ENCODE measurements at places on chromosomes 13 and 19. TPM values are rescaled to one million over a fixed set of nuclear protein-coding genes. Genes with fewer than 3 reads are reported as not detected.

DNA sequence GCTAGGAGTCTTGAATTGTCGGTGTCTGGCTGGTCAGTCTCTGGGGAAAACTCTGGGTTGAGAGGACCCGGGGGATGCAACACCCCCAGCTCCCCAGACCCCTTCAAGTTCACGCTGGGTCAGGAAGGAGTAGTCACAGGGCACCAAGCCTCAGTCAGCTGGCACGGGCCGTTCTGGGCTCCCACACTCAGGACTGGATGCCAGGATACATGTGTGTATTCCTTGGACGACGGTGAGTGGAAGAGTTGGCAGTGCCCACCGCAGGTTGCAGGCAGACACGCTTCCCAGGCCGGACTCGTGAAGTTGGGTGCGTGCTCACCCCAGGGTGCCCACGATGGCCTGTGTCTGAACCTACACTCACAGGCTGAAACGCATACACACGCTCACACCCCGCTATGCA lies 5.5 kb downstream of the GADD45B start:
- peaks cover 4% of the 10 kb centered on the region for H3K36me3 ChIP-seq
- no peak overlapping the region for H3K27ac ChIP-seq
- no peak overlapping the region for H3K4me3 ChIP-seq
- no peaks in the 10 kb centered on the region for H3K27me3 ChIP-seq

- H3K4me1 ChIP-seq, result no peaks in the 10 kb centered on the region
- H3K27ac ChIP-seq, result no peak overlapping the region
- H3K36me3 ChIP-seq, result no peaks in the 10 kb centered on the region
- H3K4me3 ChIP-seq, result no peak overlapping the region
- H3K27me3 ChIP-seq, result no peaks in the 10 kb centered on the region
These were observed 556.3 kb downstream of the PCDH17 start for GRCh38 chr13:58187881-58188280.

DNA sequence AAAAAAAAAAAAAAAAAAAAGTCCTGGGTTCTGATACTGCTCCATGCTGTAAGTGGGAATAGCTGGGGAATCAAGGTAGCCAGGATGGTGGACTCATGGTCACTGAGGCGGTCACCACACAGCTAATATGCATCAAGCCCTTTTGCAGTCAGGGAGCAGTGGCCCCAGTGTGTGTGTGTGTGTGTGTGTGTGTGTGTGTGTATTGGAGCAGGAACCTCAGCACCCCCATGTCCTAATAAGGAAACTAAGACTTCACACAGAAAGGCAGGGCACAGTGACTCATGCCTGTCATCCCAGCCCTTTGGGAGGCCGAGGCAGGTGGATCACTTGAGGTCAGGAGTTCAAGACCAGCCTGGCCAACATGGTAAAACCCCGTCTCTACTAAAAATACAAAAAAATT lies 12.0 kb downstream of the B3GNT3 start:
- H3K36me3 ChIP-seq, result no peaks in the 10 kb centered on the region

The TMIGD2 gene
- total RNA-seq, result not detected

The IGSF23 gene
- not detected for total RNA-seq

GRCh38 chr13:88188986-88189385 lies 517.8 kb downstream of the SLITRK5 start:
- H3K4me3 ChIP-seq, result no peak overlapping the region
- no peak overlapping the region for H3K27ac ChIP-seq
- H3K36me3 ChIP-seq, result no peaks in the 10 kb centered on the region
- H3K27me3 ChIP-seq, result no peaks in the 10 kb centered on the region
- no peak for DNase-seq

- no peak overlapping the region for H3K4me3 ChIP-seq
- H3K27me3 ChIP-seq, result no peaks in the 10 kb centered on the region
- no peak for DNase-seq
- H3K36me3 ChIP-seq, result no peaks in the 10 kb centered on the region
- peaks cover 78% of the 10 kb centered on the region for H3K4me1 ChIP-seq
These were observed 29.2 kb downstream of the LRCH1 start for GRCh38 chr13:46582190-46582589.

GRCh38 chr19:1826557-1827521 lies 14.8 kb upstream of the ATP8B3 start:
- no peak overlapping the region for H3K4me3 ChIP-seq
- DNase-seq, result no peak
- peaks cover 13% of the 10 kb centered on the region for H3K36me3 ChIP-seq
- peaks cover 1% of the 10 kb centered on the region for H3K4me1 ChIP-seq
- H3K27me3 ChIP-seq, result no peaks in the 10 kb centered on the region
- H3K27ac ChIP-seq, result no peak overlapping the region

DNA sequence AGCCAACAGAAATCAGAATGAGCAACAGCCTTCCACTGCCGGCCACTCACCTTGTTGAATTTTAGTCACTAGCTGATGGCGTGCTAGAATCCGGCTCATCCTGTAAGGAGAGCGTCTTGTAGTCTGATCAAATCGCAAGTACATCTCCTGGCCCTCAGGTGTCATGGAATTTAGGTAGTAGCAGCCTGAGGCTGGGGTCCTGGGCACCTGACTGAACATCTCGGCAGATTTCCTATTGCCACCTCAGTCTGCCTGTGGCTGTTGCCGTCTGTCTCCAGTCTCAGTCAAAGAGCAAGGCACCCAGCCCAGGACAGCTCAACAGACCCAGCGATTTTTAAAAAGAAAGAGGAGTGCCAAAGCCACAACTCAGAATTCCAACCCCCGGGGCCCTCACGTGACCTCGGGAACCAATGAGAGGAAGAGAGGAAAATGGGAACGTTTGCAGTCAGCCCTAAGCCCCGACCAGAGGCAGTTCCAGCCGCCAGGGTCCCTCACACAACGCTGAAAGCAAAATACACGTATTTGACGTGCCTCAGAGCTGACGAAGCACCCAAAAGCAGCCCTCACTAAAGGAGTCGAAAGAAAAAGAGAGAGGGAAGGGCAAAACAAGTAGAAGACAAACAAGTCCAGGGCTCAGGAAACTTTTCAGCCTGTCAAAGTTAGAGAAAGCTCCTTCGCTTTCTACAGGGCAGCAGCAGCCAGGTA lies at the start of gene STARD13:
Gene STARD13, minus strand, starts transcription at position 336 of the 705 bp plus-strand sequence. Its CDS starts 117 bp downstream, at position 219.
- no peaks in the 10 kb centered on the region for H3K36me3 ChIP-seq
- H3K27me3 ChIP-seq, result no peaks in the 10 kb centered on the region
- peak within 1 kb of the TSS; percentile 97 for H3K27ac ChIP-seq
- peak; percentile 91 for DNase-seq
- H3K4me3 ChIP-seq, result peak within 1 kb of the TSS; percentile 84

DNA sequence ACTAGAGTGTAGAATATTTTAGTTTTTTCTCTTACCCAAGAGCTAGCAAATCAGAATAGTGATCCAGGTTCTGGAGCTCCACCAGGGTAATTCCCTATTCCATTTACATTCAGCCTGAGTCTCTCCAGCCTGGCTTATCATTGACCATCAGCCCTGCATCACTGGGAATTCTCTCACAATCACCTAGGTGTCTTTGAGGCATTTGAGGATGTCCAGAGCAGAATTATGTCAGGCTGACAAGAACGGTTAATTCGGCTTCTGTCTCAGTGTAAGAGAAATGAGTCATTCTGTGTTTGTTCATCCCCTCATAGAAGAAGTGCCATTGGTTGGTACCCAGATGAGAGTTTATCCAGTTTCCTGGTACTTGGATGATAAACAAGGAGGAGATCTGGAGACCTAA lies 180.5 kb downstream of the ZNF737 start:
- H3K27ac ChIP-seq, result no peak overlapping the region
- peaks cover 4% of the 10 kb centered on the region for H3K36me3 ChIP-seq
- no peak overlapping the region for H3K4me3 ChIP-seq
- no peaks in the 10 kb centered on the region for H3K4me1 ChIP-seq
- H3K27me3 ChIP-seq, result no peaks in the 10 kb centered on the region

The CLC gene
- total RNA-seq, result not detected

DNA sequence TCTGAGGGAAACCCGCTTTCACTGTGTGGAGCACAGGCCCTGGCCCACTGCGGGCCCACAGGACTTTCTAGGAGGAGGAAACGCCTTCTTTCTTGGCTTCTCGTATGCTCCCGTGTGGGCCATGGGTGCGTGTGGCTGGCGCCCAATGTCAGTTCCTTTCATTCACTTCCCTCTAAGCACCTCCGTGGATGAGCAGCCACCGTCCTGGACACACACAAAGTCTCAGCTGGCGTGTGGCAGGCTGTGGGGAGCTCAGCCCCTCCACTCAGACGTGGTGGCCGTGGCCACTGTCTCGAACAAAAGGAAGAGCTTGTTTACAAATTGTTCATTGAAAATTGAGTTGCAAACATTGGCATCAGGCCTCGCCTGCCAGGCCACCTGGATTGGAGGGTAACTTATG lies 240.0 kb upstream of the SGCG start:
- H3K27ac ChIP-seq, result no peak overlapping the region
- peaks cover 1% of the 10 kb centered on the region for H3K4me1 ChIP-seq
- no peak for DNase-seq
- H3K27me3 ChIP-seq, result peaks cover 18% of the 10 kb centered on the region

GRCh38 chr19:6599866-6600454 lies 9.0 kb upstream of the CD70 start:
- H3K4me3 ChIP-seq, result no peak overlapping the region
- H3K27me3 ChIP-seq, result peaks cover 8% of the 10 kb centered on the region
- no peak for DNase-seq
- H3K27ac ChIP-seq, result no peak overlapping the region
- H3K4me1 ChIP-seq, result peaks cover 4% of the 10 kb centered on the region

The RNF225 gene
- total RNA-seq, result 1.3 TPM

The ADM5 gene
- 10.4 TPM for total RNA-seq

The ZNF579 gene
- 35.1 TPM for total RNA-seq

GRCh38 chr13:39483326-39483725 lies 119.7 kb downstream of the LHFPL6 start:
- peaks cover 5% of the 10 kb centered on the region for H3K4me1 ChIP-seq
- H3K4me3 ChIP-seq, result no peak overlapping the region
- no peak for DNase-seq
- no peak overlapping the region for H3K27ac ChIP-seq
- H3K36me3 ChIP-seq, result no peaks in the 10 kb centered on the region

GRCh38 chr19:1315470-1316166 lies 29.9 kb downstream of the EFNA2 start:
- H3K4me3 ChIP-seq, result no peak overlapping the region
- H3K4me1 ChIP-seq, result peaks cover 11% of the 10 kb centered on the region
- H3K27ac ChIP-seq, result no peak overlapping the region
- no peaks in the 10 kb centered on the region for H3K36me3 ChIP-seq
- H3K27me3 ChIP-seq, result peaks cover 26% of the 10 kb centered on the region
- DNase-seq, result peak; percentile 56

DNA sequence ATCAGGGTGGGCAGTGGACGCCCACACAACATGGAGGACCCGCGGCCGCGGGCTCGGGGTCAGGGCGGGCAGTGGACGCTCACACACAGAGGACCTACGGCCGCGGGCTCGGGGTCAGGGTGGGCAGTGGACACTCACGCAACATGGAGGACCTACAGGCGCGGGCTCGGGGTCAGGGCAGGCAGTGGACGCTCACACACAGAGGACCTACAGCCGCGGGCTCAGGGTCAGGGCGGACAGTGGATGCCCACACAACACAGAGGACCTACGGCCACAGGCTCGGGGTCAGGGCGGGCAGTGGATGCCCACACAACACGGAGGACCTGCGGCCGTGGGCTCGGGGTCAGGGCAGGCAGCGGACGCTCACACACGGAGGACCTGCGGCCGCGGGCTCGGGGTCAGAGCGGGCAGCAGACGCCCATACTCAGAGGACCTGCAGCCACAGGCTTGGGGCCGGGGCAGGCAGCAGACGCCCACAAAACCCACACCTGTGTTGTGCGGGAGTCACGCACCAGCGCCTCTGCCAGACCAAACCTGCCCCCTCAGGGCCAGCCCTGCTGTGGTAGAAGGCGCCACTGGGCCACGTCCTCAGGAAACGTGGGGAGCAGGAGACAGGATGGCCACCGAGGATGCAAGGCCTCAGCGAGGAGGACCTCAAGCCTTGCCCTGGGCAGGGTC lies 27.6 kb upstream of the C13orf46 start:
- no peak overlapping the region for H3K4me3 ChIP-seq
- H3K27ac ChIP-seq, result no peak overlapping the region
- H3K27me3 ChIP-seq, result no peaks in the 10 kb centered on the region
- H3K36me3 ChIP-seq, result no peaks in the 10 kb centered on the region
- no peak for DNase-seq

- H3K4me1 ChIP-seq, result peaks cover 9% of the 10 kb centered on the region
- peaks cover 11% of the 10 kb centered on the region for H3K27me3 ChIP-seq
- no peaks in the 10 kb centered on the region for H3K36me3 ChIP-seq
- H3K27ac ChIP-seq, result no peak overlapping the region
These were observed 78.3 kb downstream of the CYSLTR2 start for GRCh38 chr13:48731957-48732569.

- no peak for DNase-seq
- H3K36me3 ChIP-seq, result no peaks in the 10 kb centered on the region
These were observed 10.7 kb downstream of the CCDC124 start for GRCh38 chr19:17943274-17944221.

- no peaks in the 10 kb centered on the region for H3K36me3 ChIP-seq
- DNase-seq, result no peak
- no peaks in the 10 kb centered on the region for H3K4me1 ChIP-seq
- no peak overlapping the region for H3K27ac ChIP-seq
- no peak overlapping the region for H3K4me3 ChIP-seq
- no peaks in the 10 kb centered on the region for H3K27me3 ChIP-seq
These were observed 23.5 kb upstream of the SLC15A1 start for GRCh38 chr13:98775844-98776598.

GRCh38 chr13:75425216-75426009 lies 56.6 kb downstream of the TBC1D4 start:
- peaks cover 5% of the 10 kb centered on the region for H3K36me3 ChIP-seq
- no peaks in the 10 kb centered on the region for H3K27me3 ChIP-seq
- peaks cover 22% of the 10 kb centered on the region for H3K4me1 ChIP-seq
- DNase-seq, result no peak
- H3K4me3 ChIP-seq, result no peak overlapping the region
- no peak overlapping the region for H3K27ac ChIP-seq

- H3K27ac ChIP-seq, result no peak overlapping the region
- no peaks in the 10 kb centered on the region for H3K36me3 ChIP-seq
- H3K4me3 ChIP-seq, result no peak overlapping the region
These were observed 29.1 kb upstream of the TPTE2 start for GRCh38 chr13:19590423-19590822.

The ZNF497 gene
- total RNA-seq, result 6.9 TPM

Measured in mesothelial cell of epicardium (in vitro differentiated cells).